CD4-positive, alpha-beta memory T cell (primary cell): ENCODE measurements at places on chromosomes 6 and 20. TPM values are rescaled to one million over a fixed set of nuclear protein-coding genes. Genes with fewer than 3 reads are reported as not detected.

DNA sequence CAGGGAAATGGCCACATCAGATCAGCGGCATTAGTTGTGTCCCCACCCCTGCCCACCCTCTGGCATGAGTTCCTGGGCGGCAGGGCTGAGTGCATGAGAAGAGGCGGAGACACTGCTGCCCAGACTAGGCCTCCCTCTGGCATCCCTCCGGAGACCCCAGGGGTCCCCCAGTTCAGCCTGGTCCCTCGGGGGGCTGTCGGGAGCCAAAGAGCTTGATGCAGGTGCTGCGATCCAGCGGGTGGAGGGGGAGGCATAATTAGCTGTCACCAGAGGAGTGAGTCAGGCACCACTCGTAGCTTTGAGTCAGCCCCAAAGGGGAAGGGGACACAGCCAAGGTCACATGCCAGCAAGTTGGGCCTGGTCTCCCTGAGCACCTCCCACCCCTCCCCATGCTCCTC lies 34.5 kb downstream of the DLGAP4 start:
- DNase-seq = no peak
- no peaks in the 10 kb centered on the region for H3K4me1 ChIP-seq
- H3K27ac ChIP-seq = no peak overlapping the region
- no peak overlapping the region for H3K4me3 ChIP-seq

GRCh38 chr6:157235600-157236039 lies 87.7 kb downstream of the TMEM242 start:
- no peak overlapping the region for H3K27ac ChIP-seq
- peak; percentile 55 for DNase-seq
- H3K4me3 ChIP-seq = peak overlapping the region; percentile 47
- H3K4me1 ChIP-seq = peaks cover 24% of the 10 kb centered on the region
- peaks cover 7% of the 10 kb centered on the region for H3K27me3 ChIP-seq

- H3K4me3 ChIP-seq = no peak overlapping the region
- no peak for DNase-seq
- H3K36me3 ChIP-seq = no peaks in the 10 kb centered on the region
- H3K4me1 ChIP-seq = no peaks in the 10 kb centered on the region
These were observed 359.6 kb downstream of the RNF144B start for GRCh38 chr6:18746727-18747126.

DNA sequence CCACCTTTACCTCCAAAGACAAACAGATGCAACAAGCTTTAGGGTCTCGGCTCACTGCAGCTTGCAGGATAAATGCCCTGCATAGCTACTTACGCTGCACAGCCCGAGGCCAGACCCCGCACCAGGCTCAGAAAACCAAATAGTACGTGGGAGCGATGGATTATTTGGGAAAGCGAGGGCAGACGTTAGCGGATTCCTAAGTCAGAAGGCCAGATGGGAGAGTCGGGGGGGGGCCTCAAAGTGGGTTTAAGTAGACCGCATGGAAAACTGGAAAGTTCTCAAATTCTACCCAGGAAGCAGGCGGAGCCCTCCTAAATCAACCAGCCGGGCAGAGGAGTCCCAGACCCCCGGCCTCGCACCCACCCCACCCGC lies 382 bp downstream of the SFT2D1 start:
- H3K4me3 ChIP-seq = peak overlapping the region; percentile 26
- no peak for DNase-seq
- no peaks in the 10 kb centered on the region for H3K36me3 ChIP-seq
- no peaks in the 10 kb centered on the region for H3K27me3 ChIP-seq

DNA sequence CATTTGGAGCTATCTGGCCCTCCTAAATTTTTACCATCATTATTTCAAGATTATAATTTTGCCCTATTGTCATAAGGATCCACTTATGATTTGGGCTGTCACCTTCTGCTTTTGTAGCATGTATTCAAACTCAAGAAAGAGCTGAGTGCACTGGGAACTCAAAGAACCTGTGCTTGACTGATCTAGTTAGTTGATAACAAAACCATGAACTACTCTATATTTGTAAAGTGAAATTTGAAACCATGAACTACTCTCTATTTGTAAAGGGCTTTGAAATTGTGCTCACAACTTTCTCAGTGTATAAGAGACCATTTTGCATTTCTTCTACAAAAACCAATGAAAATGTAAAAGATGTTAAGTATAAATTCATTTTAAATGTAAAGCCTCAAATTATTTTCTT lies 77.5 kb upstream of the POPDC3 start:
- no peaks in the 10 kb centered on the region for H3K4me1 ChIP-seq
- H3K4me3 ChIP-seq = no peak overlapping the region
- no peaks in the 10 kb centered on the region for H3K27me3 ChIP-seq

GRCh38 chr6:40499215-40499614 lies 87.9 kb downstream of the LRFN2 start:
- H3K36me3 ChIP-seq = no peaks in the 10 kb centered on the region
- no peak overlapping the region for H3K4me3 ChIP-seq
- no peak overlapping the region for H3K27ac ChIP-seq
- no peaks in the 10 kb centered on the region for H3K4me1 ChIP-seq
- no peaks in the 10 kb centered on the region for H3K27me3 ChIP-seq

FNDC1 gene
- not detected for total RNA-seq

GRCh38 chr6:170553534-170554012 lies 466 bp upstream of the PSMB1 start:
- no peaks in the 10 kb centered on the region for H3K27me3 ChIP-seq
- H3K36me3 ChIP-seq = peaks cover 20% of the 10 kb centered on the region
- peak overlapping the region; percentile 63 for H3K4me3 ChIP-seq
- DNase-seq = no peak
- H3K27ac ChIP-seq = peak overlapping the region; percentile 94
- H3K4me1 ChIP-seq = peaks cover 59% of the 10 kb centered on the region

USP49 gene
- 1.8 TPM for total RNA-seq

GABBR1 gene
- 58.9 TPM for total RNA-seq

DNA sequence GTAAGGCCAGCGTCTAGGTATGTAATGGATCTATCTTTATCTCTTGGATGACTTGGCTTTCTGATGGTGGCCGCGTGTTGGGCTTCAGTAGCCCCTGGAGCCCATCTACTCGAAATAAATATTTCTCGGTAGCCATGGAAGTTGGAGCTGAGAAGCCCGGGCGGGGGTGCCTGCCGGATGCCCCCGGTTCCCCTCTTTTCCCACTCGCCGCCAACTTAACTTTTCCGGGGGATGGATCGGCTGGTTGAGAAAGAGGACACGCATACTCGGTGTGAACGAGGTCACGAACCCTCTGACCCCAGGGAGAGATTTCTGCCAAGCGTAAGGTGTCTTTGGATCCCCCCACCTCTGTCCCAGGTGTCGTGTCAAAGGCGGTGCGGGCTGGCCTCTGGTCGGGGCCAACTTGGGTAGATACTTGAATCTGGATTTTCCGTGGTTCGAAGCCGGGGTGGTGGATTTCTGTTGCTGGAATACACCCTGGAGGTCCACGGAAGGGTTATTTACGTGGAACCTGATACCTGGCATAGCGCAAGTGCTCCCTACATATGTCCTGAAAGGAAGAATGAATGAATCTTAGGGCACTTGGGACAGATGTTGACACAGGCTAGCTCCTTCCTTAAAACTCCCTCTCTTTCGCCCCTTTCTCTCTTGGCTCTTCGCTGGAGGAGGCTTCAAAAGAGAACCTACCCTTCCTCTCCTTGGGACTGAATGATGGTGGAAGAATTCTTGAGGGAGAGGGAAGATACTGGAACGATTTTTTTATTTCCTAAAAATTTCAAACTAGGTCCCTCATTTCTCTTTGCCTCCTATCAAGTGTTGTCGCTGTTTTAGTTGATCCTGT lies 996 bp downstream of the DOK5 start:
- H3K27ac ChIP-seq = no peak overlapping the region
- H3K4me3 ChIP-seq = no peak overlapping the region
- peaks cover 6% of the 10 kb centered on the region for H3K27me3 ChIP-seq
- H3K36me3 ChIP-seq = no peaks in the 10 kb centered on the region
- H3K4me1 ChIP-seq = no peaks in the 10 kb centered on the region
- DNase-seq = no peak

GRCh38 chr6:157991067-157991432 lies 9.4 kb downstream of the SYNJ2 start:
- H3K27me3 ChIP-seq = no peaks in the 10 kb centered on the region
- peaks cover 42% of the 10 kb centered on the region for H3K4me1 ChIP-seq
- H3K36me3 ChIP-seq = no peaks in the 10 kb centered on the region
- H3K4me3 ChIP-seq = no peak overlapping the region
- no peak for DNase-seq

EPM2A gene
- 15.1 TPM for total RNA-seq

GRCh38 chr20:41176711-41177552 lies 39.6 kb downstream of the PLCG1 start:
- H3K36me3 ChIP-seq = peaks cover 43% of the 10 kb centered on the region
- no peak overlapping the region for H3K4me3 ChIP-seq
- no peaks in the 10 kb centered on the region for H3K27me3 ChIP-seq
- no peak for DNase-seq
- H3K4me1 ChIP-seq = no peaks in the 10 kb centered on the region

DNA sequence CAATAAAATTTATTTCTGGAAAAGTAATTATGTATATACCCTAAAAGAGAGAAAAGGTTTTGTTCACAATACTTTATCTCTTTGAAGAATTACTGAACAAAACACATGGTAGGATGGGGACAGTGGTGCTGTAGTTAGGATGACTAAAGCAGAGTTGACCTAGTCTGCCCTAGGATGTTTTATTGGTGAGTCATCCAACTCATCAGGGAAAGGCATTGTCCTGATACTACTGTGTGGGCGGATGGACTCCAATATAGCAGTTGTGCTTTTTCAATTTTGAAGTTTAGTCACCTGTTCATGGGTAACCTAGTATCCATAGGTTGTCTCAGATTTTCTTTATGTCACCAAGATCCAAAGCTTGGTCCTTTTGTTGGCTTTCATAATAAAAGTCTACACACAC lies 53.3 kb upstream of the EYS start:
- no peaks in the 10 kb centered on the region for H3K36me3 ChIP-seq
- H3K4me1 ChIP-seq = no peaks in the 10 kb centered on the region
- no peak overlapping the region for H3K27ac ChIP-seq
- no peak overlapping the region for H3K4me3 ChIP-seq

- H3K36me3 ChIP-seq = no peaks in the 10 kb centered on the region
- DNase-seq = no peak
These were observed 45.2 kb downstream of the DEFB114 start for GRCh38 chr6:49918787-49919186.

TMC2 gene
- not detected for total RNA-seq

DNA sequence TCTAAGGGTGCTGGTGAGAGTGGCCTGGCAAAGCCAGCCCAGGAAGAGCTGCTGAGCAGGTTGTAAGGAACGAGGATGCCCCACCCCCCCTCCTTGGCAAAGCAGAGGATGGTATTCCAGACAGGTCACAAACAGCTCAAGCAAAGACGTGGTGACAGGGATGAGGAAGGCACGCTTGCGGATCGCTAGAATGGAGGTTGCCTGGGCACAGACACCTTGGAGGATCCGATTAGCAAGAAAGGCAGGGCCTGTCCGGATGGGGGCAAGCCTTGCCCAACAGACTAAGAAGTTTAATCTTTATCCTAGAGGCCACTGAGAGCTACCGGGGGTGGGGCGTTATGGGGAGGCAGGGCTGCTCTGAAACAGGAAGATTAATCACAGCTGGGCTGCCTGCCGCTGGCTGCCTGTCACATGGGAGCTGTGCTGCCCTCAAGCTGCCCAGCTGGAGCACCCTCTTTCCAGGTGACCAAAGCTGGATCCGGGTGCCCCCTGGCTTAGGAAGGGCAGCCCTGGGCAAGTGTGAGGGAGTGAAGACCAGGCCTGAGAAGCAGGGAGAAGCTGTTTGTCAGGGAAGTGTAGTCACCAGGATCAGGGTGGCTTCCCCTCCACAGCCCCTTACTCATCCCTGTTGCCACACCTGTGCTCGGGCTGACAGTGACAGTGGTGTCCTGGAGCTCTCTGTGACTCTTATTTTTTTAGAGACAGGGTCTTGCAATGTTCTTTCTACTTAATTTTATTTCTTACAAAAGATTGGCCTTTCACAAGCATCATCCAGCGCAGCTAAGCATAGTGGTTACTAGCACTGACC lies 9.1 kb upstream of the MAPK13 start:
- H3K36me3 ChIP-seq = no peaks in the 10 kb centered on the region
- H3K4me1 ChIP-seq = peaks cover 93% of the 10 kb centered on the region
- H3K27ac ChIP-seq = peak overlapping the region; percentile 90
- H3K4me3 ChIP-seq = peak overlapping the region; percentile 21
- peak; percentile 40 for DNase-seq

EFCAB8 gene
- total RNA-seq = 1.5 TPM

DNA sequence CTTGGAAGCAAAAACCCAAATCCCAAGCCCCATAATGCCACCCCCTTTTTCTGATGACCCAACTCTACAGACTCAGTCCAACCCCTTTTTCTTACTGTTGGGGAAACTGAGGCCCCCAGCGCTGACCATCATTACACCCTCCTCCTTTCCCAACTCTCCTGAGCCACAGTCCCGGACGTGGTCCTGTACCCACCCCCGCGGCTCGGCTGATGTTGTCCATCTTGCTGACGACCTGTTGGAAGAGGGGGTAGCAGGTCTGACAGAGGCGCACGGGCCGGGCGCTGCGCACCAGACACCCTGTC lies 533 bp downstream of the OSTM1 start:
- H3K36me3 ChIP-seq = no peaks in the 10 kb centered on the region
- DNase-seq = no peak
- no peaks in the 10 kb centered on the region for H3K27me3 ChIP-seq
- peak overlapping the region; percentile 45 for H3K4me3 ChIP-seq

F13A1 gene
- total RNA-seq = 0.44 TPM

DNA sequence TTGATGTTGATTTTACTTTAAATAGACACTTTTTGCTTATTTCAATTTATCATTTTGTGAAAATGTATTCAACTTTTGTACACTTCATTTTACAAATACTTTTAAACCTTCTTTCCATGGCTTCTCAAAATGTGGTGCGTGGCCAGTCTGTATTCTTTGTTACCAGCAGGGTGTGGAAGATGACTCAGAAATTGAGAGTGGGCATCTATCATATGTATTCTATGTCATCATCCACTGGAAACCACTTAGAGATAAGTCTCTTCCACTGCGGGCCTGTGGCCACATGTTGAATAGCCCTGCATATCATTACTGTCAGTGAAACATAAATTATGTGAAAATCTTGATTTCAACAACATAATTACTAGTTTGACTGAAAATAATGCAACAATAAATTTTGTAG lies 52.6 kb upstream of the MC3R start:
- H3K27me3 ChIP-seq = no peaks in the 10 kb centered on the region
- no peak overlapping the region for H3K27ac ChIP-seq
- no peaks in the 10 kb centered on the region for H3K36me3 ChIP-seq
- H3K4me3 ChIP-seq = no peak overlapping the region
- no peaks in the 10 kb centered on the region for H3K4me1 ChIP-seq
- DNase-seq = no peak

DNA sequence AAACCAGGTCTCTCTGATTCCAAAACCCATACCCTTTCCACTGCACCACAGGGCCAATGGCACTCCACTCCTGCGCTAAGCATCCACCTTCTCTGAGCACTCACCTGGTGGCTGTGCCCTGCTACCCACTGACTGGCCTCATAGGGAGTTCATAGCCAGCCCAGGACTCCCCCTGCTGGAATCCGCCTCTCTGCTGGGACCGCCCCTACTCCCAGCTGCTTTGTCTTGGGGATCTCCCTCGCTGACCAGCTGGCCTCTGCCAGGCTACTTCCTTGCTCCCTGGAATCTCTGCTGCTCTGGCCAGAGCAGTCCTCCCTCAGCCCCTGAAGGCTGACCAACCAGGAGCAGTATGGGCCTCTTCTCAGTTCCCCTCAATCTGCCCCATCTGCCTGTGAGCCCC lies 129.7 kb downstream of the FAXC start:
- H3K36me3 ChIP-seq = no peaks in the 10 kb centered on the region
- DNase-seq = no peak
- no peak overlapping the region for H3K27ac ChIP-seq
- H3K4me1 ChIP-seq = no peaks in the 10 kb centered on the region
- no peaks in the 10 kb centered on the region for H3K27me3 ChIP-seq
- no peak overlapping the region for H3K4me3 ChIP-seq

- H3K27ac ChIP-seq = no peak overlapping the region
- H3K27me3 ChIP-seq = no peaks in the 10 kb centered on the region
- H3K4me3 ChIP-seq = no peak overlapping the region
- H3K4me1 ChIP-seq = no peaks in the 10 kb centered on the region
- no peaks in the 10 kb centered on the region for H3K36me3 ChIP-seq
These were observed 39.5 kb upstream of the KIF16B start for GRCh38 chr20:16612706-16613105.
